SK-N-MC (cell line): ENCODE measurements at places on chromosomes 5 and 9.

DNA sequence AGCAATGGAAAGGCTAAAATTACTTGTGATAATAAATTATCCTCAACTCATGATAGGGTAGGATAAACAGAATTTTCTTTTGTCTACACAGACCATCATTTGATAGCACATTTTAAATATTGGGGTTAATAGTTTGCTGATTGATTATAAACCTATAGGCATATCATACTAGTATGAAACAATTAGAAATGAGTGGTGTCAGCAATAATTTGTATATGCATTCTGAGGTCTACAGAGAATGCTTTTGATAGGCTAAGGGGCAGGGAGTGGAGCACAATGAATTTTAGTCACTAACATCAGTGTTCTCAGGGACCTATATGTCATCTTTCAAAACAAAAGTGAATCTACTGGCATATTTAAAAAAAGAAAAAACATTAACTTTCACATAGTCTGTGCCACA lies 27.8 kb upstream of the NADK2 start:
- no peak for DNase-seq

- no peak for DNase-seq
Measured at GRCh38 chr5:150751096-150751891, 7.5 kb downstream of the DCTN4 start.

GRCh38 chr9:108703429-108703828 lies 152.4 kb downstream of the ACTL7B start:
- no peak for DNase-seq

GRCh38 chr5:16866795-16867576 lies 69.1 kb downstream of the MYO10 start:
- no peak for DNase-seq

GRCh38 chr9:108681851-108682590 lies 173.8 kb downstream of the ACTL7B start:
- no peak for DNase-seq

GRCh38 chr5:37717613-37718431 lies 122.0 kb downstream of the GDNF start:
- DNase-seq, result peak; percentile 84

DNA sequence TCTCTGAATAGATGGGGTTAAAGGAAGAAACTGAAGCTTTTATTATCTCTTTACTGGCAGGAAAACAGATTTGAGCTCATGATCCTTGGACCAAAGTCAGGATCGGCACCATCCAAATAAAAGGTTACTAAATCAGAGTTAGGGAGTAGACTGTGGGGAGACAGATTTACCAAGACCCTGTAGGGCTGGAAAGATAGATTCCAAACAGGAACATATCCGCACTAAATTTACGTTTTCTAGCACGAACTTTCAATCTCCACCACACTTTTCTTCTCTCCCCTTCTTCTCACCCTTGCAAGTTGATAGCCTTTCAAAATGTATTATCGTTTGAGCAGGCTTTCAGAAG lies 120.0 kb upstream of the HMHB1 start:
- no peak for DNase-seq

- DNase-seq, result no peak
Measured at GRCh38 chr9:113431191-113431590, 20.6 kb downstream of the C9orf43 start.

DNA sequence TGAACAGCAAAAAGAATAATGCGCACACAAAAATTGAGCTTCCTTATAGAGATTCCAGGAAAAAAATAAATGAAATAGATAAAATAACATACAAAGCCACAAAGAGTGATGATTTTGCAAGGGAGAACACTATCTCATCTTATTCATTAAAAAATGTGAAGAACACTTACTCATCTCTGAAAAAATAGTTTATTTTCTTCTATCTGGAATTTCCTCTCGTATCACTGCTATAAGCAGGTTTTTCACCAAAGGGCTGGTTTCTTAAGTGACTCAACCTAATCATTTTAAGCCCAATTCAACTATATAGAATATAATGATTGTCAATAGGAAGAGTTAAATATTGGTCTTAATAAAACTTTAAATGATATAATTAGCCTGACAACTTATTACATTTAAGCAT lies 504.9 kb downstream of the NR2F1-AS1 start:
- no peak for DNase-seq

DNA sequence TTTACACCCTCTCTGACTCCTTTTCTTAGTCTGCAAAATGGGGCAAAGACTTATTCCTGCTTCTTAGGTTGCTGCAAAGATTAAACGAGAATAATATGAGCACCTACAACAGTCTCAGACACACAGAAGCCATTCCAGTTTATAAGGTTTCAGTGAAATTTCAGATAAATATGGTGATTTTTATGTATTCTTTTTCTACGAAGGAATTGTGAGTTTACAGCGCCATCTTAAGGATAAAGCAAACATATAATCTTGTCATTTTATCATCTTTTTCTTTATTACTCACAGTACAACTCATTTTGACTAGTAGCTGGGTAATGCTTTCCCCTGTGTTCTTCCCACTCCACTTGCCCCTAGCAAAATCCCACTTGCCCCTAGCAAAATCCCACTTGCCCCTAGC lies 29.2 kb upstream of the SMC5 start:
- DNase-seq, result no peak

- no peak for DNase-seq
Measured at GRCh38 chr5:125227333-125228095, 481.1 kb upstream of the ZNF608 start.
